ENCODE measurements at places on chromosomes 5 and 9. TPM values are rescaled to one million over a fixed set of nuclear protein-coding genes. Genes with fewer than 3 reads are reported as not detected.

GRCh38 chr9:125376261-125377226 is 114.9 kb downstream of the GAPVD1 start:
- DNase-seq, result no peak
- H3K36me3 ChIP-seq, result no peaks in the 10 kb centered on the region
- H3K27me3 ChIP-seq, result no peaks in the 10 kb centered on the region
- no peaks in the 10 kb centered on the region for H3K4me1 ChIP-seq
- no peak overlapping the region for H3K4me3 ChIP-seq

- no peak overlapping the region for H3K27ac ChIP-seq
- no peaks in the 10 kb centered on the region for H3K27me3 ChIP-seq
- DNase-seq, result no peak
- H3K36me3 ChIP-seq, result no peaks in the 10 kb centered on the region
- H3K4me3 ChIP-seq, result no peak overlapping the region
These were observed 41.0 kb downstream of the CCNJL start for GRCh38 chr5:160271396-160271795.

- DNase-seq, result no peak
- H3K27ac ChIP-seq, result no peak overlapping the region
- H3K4me1 ChIP-seq, result peaks cover 4% of the 10 kb centered on the region
- peaks cover 2% of the 10 kb centered on the region for H3K36me3 ChIP-seq
These were observed 78.4 kb downstream of the EBF1 start for GRCh38 chr5:159021136-159021900.

GRCh38 chr9:23307731-23308513 is 518.1 kb downstream of the ELAVL2 start:
- no peak overlapping the region for H3K27ac ChIP-seq
- no peak overlapping the region for H3K4me3 ChIP-seq
- H3K36me3 ChIP-seq, result no peaks in the 10 kb centered on the region
- no peaks in the 10 kb centered on the region for H3K4me1 ChIP-seq

DNA sequence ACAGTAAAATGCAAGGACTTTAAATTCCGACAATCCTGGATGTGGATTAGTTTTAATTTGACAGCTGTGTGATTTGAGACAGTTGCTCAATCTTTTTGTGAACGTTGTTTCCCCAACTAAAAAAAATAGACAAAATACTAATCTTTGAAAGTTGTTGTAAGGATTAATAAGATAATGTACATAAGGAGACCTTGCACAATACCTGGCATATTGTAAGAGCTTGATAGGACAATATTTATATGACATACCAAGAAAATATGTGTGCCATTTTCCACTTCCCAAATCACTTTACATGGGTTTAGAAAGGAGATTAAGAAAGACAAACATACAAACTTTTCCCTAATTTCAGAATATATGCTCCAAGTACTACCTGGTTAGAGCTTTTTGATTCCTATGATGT is 25.3 kb downstream of the ARRDC3 start:
- no peaks in the 10 kb centered on the region for H3K4me1 ChIP-seq
- H3K36me3 ChIP-seq, result no peaks in the 10 kb centered on the region
- no peak overlapping the region for H3K27ac ChIP-seq
- no peak overlapping the region for H3K4me3 ChIP-seq
- no peaks in the 10 kb centered on the region for H3K27me3 ChIP-seq
- DNase-seq, result no peak

DNA sequence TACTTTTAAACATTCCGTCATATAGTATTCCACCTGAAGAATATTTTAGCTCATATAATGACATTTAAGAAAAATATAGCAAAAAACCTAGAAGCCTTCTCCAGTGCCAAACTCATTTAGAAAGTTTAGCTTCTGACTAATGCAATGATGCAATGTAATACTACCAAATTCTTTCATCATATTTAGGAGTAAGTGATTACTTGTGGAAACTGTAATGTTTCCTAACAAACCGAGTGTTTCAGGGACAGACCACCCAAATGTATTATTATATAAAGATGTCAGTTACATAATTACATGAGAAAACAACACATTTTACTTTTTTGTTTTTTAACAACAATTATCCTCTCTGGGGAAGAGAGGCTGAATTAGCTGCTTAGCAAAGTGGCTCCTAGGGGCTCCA is 316.2 kb downstream of the ARL15 start:
- no peaks in the 10 kb centered on the region for H3K4me1 ChIP-seq
- no peaks in the 10 kb centered on the region for H3K27me3 ChIP-seq
- no peak overlapping the region for H3K4me3 ChIP-seq
- no peaks in the 10 kb centered on the region for H3K36me3 ChIP-seq

- H3K27me3 ChIP-seq, result no peaks in the 10 kb centered on the region
- no peak for DNase-seq
- no peak overlapping the region for H3K27ac ChIP-seq
- no peak overlapping the region for H3K4me3 ChIP-seq
- peaks cover 9% of the 10 kb centered on the region for H3K36me3 ChIP-seq
These were observed 22.1 kb downstream of the MRRF start for GRCh38 chr9:122286764-122287163.

The CCDC152 gene
- total RNA-seq, result 1.4 TPM

The PCDHGA3 gene
- total RNA-seq, result 7.4 TPM

The CENPK gene
- 3.7 TPM for total RNA-seq
